Activated T-helper 1 cell treated with anti-CD3 and anti-CD28 coated beads, Interleukin-12 subunit alpha, Interleukin-12 subunit beta, Interleukin-2, Interleukin-4 antibody, amounts not matched to agents 30 ng/mL and 10 ng/mL and 1 ng/mL, durations not matched to agents 14 hours and 24 hours and 36 hours (primary cell): ENCODE measurements at places on chromosomes 4 and X. TPM values are rescaled to one million over a fixed set of nuclear protein-coding genes. Genes with fewer than 3 reads are reported as not detected.

DNA sequence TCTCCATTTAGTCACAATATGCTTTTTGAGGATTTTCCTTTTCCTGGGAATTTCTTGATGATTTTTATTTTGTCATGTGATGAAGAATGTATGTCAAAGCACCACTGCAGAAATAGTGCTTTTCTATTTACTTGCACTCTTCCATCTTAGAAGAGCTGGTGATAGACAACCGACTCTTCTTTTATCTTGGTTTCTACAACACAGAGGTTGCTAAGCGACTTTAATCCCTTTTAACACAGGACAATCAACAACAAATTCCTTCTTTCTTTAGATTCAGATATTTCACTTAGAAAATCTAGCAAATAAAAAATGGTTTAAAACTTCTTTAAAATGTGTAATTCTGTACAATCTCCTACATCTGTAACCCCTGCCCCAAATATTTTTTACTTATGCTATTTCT, 34.6 kb downstream of the TET2 start:
- no peak for DNase-seq

- no peak for DNase-seq
These were observed 123.5 kb upstream of the BMPR1B start for GRCh38 chr4:94634271-94634670.

- DNase-seq = no peak
These were observed 259.0 kb upstream of the HS3ST1 start for GRCh38 chr4:11687727-11688126.

GLUD2 gene
- 0.67 and 0.71 TPM in 2 replicates for total RNA-seq

F8A2 gene
- not detected in 2 replicates for total RNA-seq

ABLIM2 gene
- total RNA-seq = 0.24 and 0.36 TPM in 2 replicates
